ENCODE measurements at places on chromosomes 13 and 19.

- DNase-seq = no peak
Observed at GRCh38 chr13:27132538-27132937, 39.1 kb downstream of the USP12 start.

DNA sequence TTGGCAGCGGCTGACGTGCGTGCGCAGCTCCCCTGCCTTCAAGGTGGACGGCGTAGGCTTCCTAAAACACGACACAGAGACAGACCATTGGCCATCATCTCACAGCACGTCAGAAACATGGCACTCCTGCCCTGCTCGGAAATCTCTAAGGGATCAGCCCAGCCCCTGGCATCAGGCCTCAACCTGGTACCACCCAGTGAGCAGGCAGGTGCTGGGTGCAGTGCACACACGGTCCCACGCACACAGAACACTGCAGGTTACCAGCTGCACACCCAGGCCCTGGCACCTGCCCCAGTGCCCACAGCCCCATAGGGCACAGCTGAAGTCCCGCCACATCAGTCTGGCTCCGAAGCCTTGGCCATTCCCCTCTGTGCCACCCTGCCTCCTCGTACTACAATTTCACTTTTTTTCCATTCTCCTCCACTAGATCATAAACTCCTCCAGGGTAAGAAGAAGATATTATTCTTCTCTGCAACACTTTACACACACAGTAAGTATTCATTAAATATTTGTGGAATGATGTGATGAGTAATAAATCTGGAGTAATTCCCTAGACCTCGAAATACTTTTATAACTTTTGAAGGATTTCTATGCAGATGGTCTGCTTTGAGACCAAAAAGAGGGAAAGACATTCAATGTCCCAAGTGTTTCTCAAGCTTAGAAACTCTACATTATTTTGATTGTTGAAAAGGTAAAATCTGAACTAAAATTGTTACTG is 156.4 kb downstream of the COL4A1 start:
- no peak for DNase-seq

DNA sequence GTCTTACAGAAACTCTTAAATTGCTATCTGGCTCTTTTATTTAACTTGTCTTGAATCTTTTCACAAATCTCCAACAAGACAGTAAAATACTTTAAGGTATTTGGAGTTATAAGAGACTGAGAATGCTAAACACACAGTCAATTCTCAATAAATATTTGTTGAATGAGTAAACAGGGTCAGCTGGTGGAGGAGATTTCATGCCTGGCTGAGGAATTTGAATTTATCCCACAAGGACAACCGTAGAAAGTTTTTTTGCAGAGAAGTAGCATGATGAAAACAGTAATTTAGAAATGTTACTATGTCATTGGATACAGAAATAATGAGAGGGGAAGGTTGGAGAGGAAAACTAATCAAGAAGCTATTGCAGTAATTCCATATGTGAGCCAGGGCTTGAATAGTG is 1223.7 kb downstream of the PCDH17 start:
- no peak for DNase-seq

- DNase-seq = no peak
Observed at GRCh38 chr13:30619731-30620130, 2.0 kb downstream of the USPL1 start.

GRCh38 chr13:93709506-93710244 is 483.1 kb downstream of the GPC6 start:
- no peak for DNase-seq

GRCh38 chr19:46919324-46919723 is 58.5 kb downstream of the ARHGAP35 start:
- peak; percentile 29 for DNase-seq

DNA sequence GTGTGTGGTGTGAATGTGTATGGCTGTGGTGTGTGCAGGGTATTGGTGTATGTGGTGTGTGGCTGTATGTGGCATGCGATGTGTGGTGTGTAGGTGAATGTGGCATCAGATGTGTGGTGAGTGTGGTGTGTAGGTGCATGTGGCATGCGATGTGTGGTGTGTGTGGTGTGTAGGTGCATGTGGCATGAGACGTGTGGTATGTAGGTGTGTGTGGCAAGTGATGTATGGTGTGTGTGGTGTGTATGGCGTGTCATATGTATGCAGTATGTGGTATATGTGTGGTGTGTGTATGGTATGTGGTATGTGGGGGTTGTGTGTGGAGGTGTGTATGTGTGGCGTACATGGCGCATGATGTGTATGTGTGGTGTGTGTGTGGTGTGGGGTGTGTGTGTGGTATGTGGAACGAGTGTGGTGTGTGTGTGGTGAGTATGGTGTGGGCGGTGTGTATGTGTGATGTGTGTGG is 63.4 kb downstream of the PEPD start:
- DNase-seq = no peak
